ENCODE measurements at places on chromosomes 6 and 20.
A peak's percentile ranks its signal among the peaks of the same experiment; 100 is the strongest.

- no peak for DNase-seq
Observed at GRCh38 chr6:112663698-112664097, 316.6 kb downstream of the RFPL4B start.

DNA sequence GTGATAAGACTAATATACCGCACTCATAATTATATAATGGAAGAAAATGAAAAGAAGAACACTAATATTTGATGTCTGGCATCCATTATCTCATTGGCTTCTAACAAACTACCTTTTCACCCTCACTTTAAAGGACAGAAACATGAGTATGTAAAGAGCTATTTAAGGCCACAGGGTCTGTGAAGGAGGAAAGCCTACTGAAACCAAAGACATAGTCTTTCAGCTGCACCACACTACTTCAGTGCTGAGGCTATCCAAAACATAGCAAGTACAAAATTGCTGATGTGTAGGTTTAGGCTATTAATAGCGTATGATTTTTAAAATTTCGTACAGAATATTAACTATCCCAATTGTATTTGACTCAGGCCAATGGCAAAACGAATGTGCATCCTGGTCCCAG lies 38.2 kb upstream of the SLC2A12 start:
- DNase-seq: no peak

DNA sequence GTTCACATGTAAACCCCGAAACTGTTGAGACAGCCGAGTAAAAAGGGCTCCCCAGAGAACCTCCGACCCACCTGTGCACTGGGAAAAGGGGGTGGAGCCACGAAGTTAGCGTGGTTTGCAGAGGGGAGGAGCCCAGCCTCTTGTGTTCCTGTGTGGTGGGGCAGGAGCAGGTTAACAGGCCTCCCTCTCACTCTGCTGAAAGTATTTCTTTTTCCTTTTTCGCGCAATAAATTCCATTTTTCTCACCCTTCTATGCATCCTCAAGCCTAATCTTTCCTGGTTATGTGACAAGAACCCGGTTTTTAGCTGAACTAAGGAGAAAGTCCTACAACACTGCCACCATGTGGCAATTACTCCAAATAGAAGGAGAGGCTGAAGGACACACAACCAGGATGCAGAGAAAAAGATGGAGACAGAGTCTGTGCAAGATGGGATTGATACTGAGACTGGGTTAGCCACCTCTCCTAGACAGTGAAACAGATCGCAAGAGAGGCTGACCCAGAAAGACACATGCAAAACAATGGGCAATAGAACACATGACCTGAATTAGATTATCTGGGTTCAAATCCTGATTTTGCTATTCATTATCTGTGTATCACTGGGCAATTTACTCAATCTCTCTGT lies 168.7 kb upstream of the PRSS16 start:
- peak; percentile 42 for DNase-seq

DNA sequence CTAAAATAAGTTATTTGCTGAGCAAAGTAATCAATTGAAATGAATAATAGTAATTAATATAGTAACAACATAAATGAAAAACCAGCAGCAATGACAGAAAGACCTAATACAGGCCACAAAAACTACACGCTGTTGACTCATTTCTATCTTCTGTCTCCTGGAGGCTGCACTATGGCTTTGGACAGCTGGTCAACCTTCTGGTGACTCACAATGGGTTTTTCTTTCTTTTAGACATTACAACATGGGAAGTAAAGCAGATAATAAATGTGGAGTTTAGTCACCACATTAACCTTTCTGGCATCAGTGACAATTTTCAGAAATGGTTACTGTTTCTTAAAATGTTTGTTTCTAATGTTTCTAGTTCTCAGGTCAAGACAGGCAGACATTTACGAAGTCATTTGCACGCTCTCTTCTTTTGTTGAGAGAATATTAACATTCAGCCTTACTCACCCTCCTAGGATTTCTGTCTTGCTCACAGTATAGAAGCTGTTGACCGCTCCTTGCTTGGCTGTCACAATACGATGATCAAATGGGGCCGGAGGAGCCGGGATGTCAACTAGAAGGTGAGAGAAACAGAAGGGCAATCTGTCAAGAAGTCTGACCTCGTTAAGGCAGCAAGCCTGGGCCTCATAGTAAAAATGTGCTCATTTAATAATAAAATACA lies 62.2 kb downstream of the MYLK4 start:
- DNase-seq: peak; percentile 66

GRCh38 chr6:64777941-64778785 lies 928.9 kb downstream of the EYS start:
- peak; percentile 92 for DNase-seq

- no peak for DNase-seq
Observed at GRCh38 chr6:40887792-40888340, 151.2 kb downstream of the UNC5CL start.

GRCh38 chr6:135604035-135604860 lies 106.7 kb upstream of the AHI1 start:
- DNase-seq: no peak

Data from trophoblast cell (in vitro differentiated cells and primary cell).